ENCODE measurements at places on chromosomes 5 and 9.

DNA sequence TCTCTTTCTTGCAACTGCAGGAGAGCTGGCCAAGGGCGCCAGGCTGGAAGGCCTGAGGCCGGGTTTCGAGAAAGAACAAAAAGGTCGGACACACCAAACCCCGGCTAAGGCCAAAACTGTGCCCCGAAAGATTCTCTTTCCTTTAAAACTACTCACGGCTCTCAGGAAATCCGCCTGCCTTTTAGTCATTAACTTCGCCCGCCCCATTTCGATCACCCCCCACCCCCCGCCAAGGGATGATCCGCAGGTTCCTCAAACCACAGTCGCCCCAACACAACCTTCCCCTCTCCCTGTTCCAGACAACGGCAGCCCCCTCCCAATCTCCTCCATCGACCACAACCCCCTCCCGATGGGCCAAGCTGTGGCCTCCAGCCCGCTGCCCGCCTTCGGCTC, 536 bp downstream of the FEM1C start:
- DNase-seq, result no peak

DNA sequence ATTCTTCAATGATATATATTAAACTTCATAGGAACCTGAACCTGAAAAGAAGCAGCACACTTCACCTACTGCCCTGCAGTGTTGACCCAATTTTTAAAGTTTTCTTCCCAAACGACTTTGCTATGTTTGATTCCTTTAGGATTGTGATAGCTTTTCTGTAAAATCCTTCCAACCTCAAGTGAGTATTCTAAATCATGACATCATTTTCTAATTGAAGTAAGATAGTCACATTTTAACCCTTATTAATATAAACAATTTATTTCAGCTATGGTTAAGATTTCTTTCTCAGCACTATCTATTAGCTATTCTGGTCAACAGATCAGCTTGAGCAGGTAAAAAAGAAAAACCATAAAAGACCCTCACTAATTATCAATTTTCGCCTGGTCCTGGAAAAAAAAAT, 162.0 kb downstream of the SMARCA2 start:
- no peak for DNase-seq

GRCh38 chr9:34550681-34551270, 28.0 kb upstream of the ENHO start:
- DNase-seq, result no peak

DNA sequence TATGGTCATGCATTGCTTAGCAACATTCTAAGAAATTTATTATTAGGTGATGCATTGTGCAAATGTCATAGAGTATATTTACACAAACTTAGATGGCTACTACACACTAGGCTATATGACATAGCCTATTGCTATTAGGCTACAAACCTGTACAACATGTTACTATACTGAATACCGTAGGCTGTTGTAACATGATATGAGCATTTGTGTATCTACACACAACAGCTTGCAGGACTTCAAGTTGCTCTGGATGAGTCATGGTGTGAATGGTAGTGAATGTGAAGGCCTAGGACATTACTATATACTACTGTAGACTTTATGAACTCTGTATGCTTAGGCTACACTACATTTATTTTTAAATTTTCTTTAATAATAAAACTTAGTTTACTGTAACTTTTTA, 107.2 kb upstream of the MAMDC2 start:
- peak; percentile 24 for DNase-seq

DNA sequence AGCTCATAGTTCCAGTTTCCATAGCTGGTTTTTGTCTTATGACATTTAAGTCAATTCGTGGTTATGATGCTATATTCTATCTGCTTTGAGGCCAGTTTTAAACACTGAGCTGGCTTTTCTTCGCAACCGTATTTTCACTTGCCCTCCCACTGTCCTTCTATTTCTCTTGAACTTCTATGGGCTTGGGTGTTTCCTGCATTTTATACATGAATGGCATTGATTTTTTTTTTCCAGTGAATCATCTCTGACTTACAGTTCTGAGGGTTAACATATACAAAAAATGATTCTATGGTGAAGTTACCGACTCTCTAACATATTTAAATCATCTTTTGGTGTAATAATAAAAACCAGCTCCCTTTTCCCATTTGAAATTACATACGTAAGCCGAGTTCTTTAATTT, 88.2 kb downstream of the SREK1 start:
- DNase-seq, result no peak

DNA sequence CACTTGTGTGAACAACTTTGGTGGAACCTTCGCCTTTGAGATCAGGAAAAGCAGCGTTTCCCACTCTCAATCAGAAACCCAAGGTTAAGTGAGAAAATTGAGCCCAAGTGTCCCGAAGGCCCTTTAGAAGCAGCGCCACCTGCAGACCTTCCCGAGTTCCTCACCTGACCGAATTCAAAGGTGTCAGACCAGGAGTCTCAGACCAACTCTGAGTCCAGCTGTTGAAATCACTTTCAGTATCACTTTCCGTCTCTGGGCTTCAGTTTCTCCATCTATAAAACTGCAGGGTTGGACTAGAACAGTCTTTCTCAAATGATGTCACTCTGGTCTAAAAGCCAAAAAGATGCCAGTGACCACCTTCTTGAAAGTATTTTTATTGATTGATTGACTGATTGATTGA, 31.7 kb upstream of the GRHPR start:
- DNase-seq, result no peak

Data from AG08396 (cell line).